ENCODE measurements at places on chromosomes 16 and 17. TPM values are rescaled to one million over a fixed set of nuclear protein-coding genes. Genes with fewer than 3 reads are reported as not detected.

Gene OTOP2
- total RNA-seq, result 0.09 TPM

Gene ATP2A3
- total RNA-seq, result 5.7 TPM

Gene C16orf89
- not detected for total RNA-seq

Gene HERPUD1
- total RNA-seq, result 93.4 TPM

Gene CLEC19A
- total RNA-seq, result 0.08 TPM

Gene TPSAB1
- total RNA-seq, result 0.27 TPM

Gene RNFT1
- total RNA-seq, result 10.6 TPM

Gene NUBP2
- total RNA-seq, result 78.8 TPM

Gene WNT9B
- total RNA-seq, result not detected

Gene PLCG2
- total RNA-seq, result 4.2 TPM

Gene HSD17B1
- 1.1 TPM for total RNA-seq

Gene TBC1D3K
- total RNA-seq, result not detected

Gene SRL
- total RNA-seq, result 0.04 TPM

Gene NHLRC4
- 0.21 TPM for total RNA-seq

Gene PTRH2
- total RNA-seq, result 96.9 TPM

Gene TMEM88
- total RNA-seq, result 1.2 TPM

Gene RHBDF1
- total RNA-seq, result 26.4 TPM

Gene DNAI2
- total RNA-seq, result not detected

Gene NEURL4
- 33.7 TPM for total RNA-seq

Gene MEIOB
- 1.0 TPM for total RNA-seq

Gene USP43
- total RNA-seq, result 3.5 TPM

Gene TMIGD1
- not detected for total RNA-seq

Gene MYH11
- 0.09 TPM for total RNA-seq

Gene ZNF319
- 14.0 TPM for total RNA-seq

Gene MYL4
- not detected for total RNA-seq

Gene PIPOX
- total RNA-seq, result 0.29 TPM

Gene NAGPA
- total RNA-seq, result 15.9 TPM

Gene FZD2
- 26.1 TPM for total RNA-seq

Gene CACNA1G
- total RNA-seq, result 2.7 TPM

Gene SLC52A1
- total RNA-seq, result 0.62 TPM

Gene ZNF597
- total RNA-seq, result 0.90 TPM

Gene RNF43
- 0.34 TPM for total RNA-seq

Gene CLEC10A
- not detected for total RNA-seq

Gene CKLF
- 61.6 TPM for total RNA-seq

Gene IKZF3
- not detected for total RNA-seq

Gene SEC14L5
- total RNA-seq, result 0.06 TPM

Gene CDRT15
- total RNA-seq, result not detected

Gene SPATA32
- total RNA-seq, result 0.14 TPM

Gene KATNB1
- 14.8 TPM for total RNA-seq

Gene DHODH
- total RNA-seq, result 13.9 TPM

Gene SLFN14
- not detected for total RNA-seq

Gene SPN
- total RNA-seq, result not detected

Gene SIRT7
- 38.3 TPM for total RNA-seq

Gene MEFV
- total RNA-seq, result 0.07 TPM

Gene MRPL10
- total RNA-seq, result 99.6 TPM

Gene PPP1R27
- total RNA-seq, result 0.27 TPM

Gene CDRT4
- 1.6 TPM for total RNA-seq

Gene ABCC11
- 0.21 TPM for total RNA-seq

Gene KRTAP9-2
- total RNA-seq, result not detected

Gene DOK4
- 31.0 TPM for total RNA-seq

Gene LPO
- 0.06 TPM for total RNA-seq

Gene SEZ6L2
- total RNA-seq, result 23.1 TPM

Gene KRT13
- 0.18 TPM for total RNA-seq

Gene MAFG
- total RNA-seq, result 25.8 TPM

Gene DNASE1L2
- total RNA-seq, result 1.3 TPM

Gene CACNG4
- total RNA-seq, result 15.0 TPM

Gene ITGB4
- 148 TPM for total RNA-seq
